ENCODE measurements at places on chromosomes 4 and X. TPM values are rescaled to one million over a fixed set of nuclear protein-coding genes. Genes with fewer than 3 reads are reported as not detected.

Gene RAB39B
- 0.86 TPM for total RNA-seq

Gene RAB41
- not detected for total RNA-seq

GRCh38 chr4:56417396-56417795, 18.0 kb downstream of the PPAT start:
- DNase-seq = no peak

Gene AMMECR1
- total RNA-seq = 12.2 TPM

Gene AGTR2
- total RNA-seq = not detected

GRCh38 chr4:53147197-53147596, 218.7 kb downstream of the SCFD2 start:
- DNase-seq = no peak

DNA sequence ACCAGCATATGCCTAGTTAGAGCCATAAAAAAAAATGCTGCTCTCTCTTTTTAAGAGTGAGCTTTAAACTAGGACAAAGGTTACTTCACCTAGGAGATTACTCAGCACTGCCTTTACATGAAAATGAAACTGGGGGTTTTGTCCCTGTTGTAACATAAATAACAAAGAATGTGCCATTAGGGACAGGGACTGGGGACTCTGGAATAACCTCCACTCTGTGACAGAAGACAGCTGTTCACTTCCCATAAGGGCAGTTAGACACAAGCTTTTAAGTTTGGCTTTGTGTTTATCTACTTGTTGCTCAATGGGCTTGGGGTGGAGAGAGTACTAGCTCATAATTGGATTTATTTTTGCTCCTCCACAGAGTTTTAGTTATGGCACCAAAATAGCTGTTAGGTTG, 11.9 kb downstream of the ENPEP start:
- no peak for DNase-seq

DNA sequence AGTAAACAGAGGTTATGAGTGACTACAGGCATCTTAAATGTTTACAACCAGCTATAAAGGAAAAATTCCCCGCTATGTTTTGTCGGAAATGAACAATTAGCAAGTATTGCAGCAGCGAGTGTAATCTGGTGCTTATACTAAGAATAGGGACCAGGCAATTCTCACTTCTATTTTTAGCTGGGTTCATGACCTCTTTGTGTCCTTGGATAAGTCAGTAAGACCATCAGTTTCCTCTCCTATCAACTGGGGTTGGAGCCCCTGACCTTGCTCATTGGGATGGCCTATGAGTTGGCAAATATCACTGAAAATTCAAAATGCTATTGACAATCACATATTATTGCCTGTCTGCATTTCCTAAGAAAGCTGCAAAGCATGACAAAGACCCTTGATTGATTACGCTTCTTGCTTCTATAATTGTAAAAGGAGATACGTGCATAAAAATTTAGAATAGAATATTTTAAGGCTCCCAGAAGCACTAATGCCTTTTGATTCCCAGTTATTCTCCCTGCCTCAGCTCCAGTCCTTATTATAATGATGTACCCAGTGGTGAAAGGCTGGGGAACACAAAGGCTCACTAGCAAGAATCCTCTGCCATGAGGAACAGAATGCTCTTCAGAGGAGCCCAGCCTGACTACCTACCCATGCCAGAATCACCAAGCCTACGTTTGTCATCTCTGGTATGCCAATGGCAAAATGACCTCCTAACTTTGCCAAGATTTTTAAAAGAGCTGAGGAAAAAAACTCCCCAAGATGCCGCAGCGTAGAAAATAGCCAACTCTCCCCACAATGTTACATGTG, 21.9 kb downstream of the GATB start:
- no peak for DNase-seq

GRCh38 chr4:106717091-106717490, 319.0 kb downstream of the DKK2 start:
- DNase-seq = no peak

DNA sequence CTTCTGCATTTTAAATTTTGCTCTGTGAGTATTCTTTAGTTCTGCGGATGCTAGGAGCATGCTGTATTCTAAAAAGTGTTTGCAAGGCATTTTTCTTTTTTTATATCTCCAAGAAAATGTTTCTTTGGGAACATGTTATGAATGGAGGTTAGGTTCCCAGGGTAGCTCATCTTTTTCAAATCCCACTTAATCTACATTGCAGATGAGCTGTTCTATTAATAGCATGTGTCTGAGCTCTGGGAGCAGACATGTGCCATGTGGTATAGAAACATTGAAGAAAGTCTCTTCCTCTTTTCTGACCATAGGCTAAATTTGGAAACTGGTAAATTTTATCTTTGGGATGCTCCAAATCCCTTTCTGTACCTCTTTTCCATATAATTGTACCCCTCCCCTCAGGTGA, 23.2 kb downstream of the DIAPH2 start:
- no peak for DNase-seq

Gene DMRTC1
- total RNA-seq = not detected

- peak; percentile 44 for DNase-seq
These were observed 498 bp downstream of the RBMX start for GRCh38 chrX:136880003-136880451.

Gene HSFX4
- total RNA-seq = not detected

Gene NXF2
- not detected for total RNA-seq

DNA sequence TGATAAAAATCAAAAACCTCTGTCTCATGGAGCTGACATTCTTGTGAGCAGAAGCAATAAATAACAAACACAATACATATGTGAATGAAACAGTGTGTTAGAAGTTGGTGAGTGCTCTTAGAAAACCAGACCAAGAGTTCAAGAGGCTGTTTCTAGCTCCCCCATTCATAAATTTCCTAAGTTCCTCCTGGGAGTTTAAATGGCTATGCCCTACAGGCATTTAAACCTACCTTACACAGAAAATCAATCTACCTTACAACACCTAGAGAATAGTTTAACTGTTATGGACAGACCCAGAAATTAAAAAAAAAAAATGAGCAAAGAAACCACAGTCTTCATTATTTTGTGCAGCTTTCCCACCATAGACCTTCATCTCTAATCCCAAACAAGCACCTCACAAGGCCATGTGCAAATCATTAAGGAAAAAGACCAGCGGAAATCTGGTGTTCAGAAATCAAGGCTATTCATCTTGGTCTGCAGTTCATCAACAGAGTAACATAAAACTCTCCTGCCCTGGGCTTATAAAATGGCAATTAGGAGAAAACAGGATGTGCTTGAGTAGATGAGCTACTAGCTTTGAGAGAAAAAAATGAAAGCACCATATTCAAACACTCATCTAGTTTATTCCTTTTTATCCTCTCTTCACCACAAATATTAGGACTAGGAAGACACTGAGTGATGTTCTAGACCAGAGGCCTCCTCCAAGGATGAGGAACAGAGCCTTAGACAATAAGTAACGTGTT, 147.2 kb downstream of the SHROOM3 start:
- DNase-seq = no peak

Gene TCEAL7
- 7.9 TPM for total RNA-seq

DNA sequence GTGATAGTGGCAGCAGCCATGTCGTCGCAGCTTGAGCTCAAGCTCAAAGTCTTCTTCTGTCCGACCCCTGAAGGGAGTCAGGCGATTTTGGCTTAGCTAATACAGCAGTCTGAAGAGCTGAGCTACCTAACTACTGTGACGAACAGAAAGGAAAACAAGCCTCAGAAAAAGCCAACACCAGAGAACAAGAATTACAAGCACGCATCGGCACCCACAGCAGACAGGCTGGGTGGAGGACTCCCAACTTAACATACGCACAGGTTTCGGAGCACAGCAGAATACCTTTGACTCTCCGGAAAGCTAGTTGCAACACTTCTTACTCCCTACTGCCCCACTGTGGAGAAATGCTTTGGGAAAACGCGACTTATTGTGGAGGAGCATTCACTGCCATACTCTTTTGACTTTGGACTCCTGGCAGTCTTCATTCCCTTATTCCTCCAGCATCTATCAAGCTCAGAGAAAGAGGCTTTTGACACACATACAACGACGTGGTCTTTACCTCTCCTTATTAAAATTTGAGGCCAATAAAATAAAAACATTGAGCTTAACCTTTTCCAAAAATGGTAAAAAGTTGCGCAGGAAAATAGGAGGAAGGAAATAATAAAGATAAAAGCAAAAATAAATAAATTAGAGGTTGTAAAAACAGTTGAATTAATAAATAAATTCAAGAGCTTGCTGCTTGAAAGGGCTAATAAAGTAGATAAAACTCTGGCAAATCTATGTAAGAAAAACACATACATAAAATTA, 41.3 kb upstream of the GPC3 start:
- peak; percentile 51 for DNase-seq

DNA sequence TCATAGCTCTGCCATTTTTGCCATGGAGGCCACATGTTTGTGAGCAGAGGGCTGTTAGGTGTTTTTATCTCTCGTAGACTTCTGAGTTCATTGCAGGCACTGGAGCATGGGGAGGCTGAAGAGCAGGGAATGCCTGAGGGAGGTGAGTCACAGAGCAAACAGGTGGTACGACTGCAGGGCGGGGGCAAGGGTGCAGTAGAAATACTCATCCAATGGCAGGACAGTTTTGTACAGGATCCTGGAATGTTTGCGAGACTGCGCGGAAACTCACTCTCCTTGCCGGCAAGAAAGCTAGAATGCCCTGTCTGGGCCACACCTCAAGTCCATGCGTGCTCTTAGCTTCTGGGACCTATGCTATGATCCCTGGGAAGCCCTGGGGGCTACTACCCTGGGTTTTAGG, 20.0 kb upstream of the VCX2 start:
- DNase-seq = peak; percentile 69

- no peak for DNase-seq
These were observed 148.1 kb upstream of the GATB start for GRCh38 chr4:151908734-151909497.

- no peak for DNase-seq
These were observed 317.4 kb downstream of the ASMT start for GRCh38 chrX:1932231-1932630.

GRCh38 chr4:122652379-122652778, 31.5 kb upstream of the IL21 start:
- DNase-seq = no peak

- DNase-seq = no peak
These were observed 28.8 kb upstream of the EGFL6 start for GRCh38 chrX:13540602-13541001.

Gene LANCL3
- 1.9 TPM for total RNA-seq

GRCh38 chr4:151948351-151949016, 187.7 kb upstream of the GATB start:
- DNase-seq = no peak

GRCh38 chr4:4472344-4472958, 69.4 kb downstream of the STX18 start:
- no peak for DNase-seq

GRCh38 chr4:7858498-7858897, 81.2 kb downstream of the AFAP1 start:
- DNase-seq = no peak

- DNase-seq = no peak
These were observed 35.9 kb downstream of the ADRA2C start for GRCh38 chr4:3801931-3802550.

- no peak for DNase-seq
These were observed 197.6 kb upstream of the GYPA start for GRCh38 chr4:144338148-144338547.

DNA sequence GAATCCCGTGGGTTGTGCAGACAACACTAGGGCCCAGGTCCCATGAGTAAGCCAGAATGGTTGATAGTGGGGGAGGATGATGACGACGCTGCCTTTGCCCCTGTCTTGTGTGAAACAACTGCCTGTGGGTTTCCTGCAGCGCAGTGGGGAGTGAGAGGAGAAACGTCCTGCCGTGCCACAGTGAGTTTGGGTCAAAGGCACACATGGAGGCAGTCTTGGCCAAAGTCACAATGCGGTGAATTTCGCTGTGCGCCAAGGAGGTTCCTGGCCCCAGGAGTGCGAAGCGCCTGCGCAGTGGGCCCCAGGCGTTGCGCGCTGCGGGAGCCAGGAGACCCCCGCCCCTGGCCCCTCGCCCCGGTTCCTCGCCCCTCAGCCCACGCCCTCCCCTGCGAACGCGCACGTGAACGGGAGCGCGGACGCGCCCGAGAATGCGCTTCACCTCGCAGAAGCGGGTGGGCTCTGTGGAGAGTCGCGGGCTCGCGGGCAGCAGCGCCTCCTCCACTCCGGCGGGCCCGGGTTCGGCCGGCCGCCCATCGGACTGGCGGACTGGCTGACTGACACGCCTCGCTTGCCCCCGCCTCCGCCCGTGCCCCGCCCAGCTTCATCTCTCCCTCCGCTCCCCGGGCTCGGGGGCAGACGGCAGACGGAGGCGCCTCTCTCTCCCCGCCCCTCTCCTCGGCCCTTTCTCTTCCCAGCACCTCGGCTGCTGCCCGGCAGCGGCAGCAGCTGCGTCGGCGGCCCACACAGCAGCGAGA, at the start of gene NUDT10:
TSS of gene NUDT10 (plus strand) at position 635 of the 755 bp plus-strand sequence. CDS start 144 bp downstream, outside the sequence.
- peak; percentile 50 for DNase-seq

Gene CSAG1
- total RNA-seq = not detected

DNA sequence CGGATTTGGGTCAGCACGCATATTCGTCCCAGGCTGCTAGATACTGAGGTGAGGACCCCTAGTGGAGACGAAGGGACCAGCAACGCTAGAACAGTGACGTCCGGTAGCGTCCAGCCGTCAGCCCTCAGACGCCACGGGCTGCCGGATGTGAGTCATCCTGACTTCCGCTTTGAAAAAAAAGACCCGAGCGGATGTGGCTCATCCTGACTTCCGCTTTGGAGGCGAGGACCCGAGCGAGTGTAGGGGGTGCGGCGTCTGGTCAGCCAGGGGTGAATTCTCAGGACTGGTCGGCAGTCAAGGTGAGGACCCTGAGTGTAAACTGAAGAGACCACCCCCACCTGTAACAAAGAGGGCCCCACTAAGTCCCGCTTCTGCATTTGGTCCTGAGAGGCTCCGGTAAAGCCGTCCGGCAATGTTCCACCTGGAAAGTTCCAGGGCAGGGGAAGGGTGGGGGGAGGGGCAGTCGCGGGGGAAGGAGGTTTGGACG, at the start of gene MAGEB2:
TSS of gene MAGEB2 (plus strand) at position 207 of the 487 bp plus-strand sequence. CDS start 3,018 bp downstream, outside the sequence.
- DNase-seq = no peak

Gene CASK
- total RNA-seq = 74.1 TPM

DNA sequence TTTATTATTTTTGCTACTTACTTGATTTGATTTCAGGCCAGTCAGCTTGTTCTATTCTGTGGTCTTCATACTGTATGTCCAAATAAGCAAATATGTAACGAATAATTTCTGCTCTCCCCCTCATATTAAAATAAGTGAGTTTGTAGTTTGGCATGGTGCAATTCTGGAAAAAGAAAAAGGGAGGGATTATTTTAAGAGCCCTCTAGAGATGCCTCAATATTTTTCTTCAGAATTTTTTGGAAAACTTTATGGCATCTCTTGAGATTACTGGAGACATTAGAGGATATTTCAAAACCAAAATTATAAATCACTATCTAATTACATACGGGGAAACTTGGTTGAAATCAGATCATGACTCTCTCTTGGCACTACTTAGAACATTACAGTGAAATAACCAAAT, 8.2 kb downstream of the HPGDS start:
- DNase-seq = no peak
